Activated T-cell treated with anti-CD3 and anti-CD28 coated beads, Interleukin-2, amount 50 U/mL, for 72 hours (primary cell): ENCODE measurements at places on chromosomes 5 and 9. TPM values are rescaled to one million over a fixed set of nuclear protein-coding genes. Genes with fewer than 3 reads are reported as not detected.
A peak's percentile ranks its signal among the peaks of the same experiment; 100 is the strongest.

The LCP2 gene
- 162 TPM for total RNA-seq

The ANKRD55 gene
- total RNA-seq, result 0.74 TPM

The PRUNE2 gene
- total RNA-seq, result 0.69 TPM

The SHROOM1 gene
- total RNA-seq, result 1.1 TPM

The HAVCR2 gene
- 30.2 TPM for total RNA-seq

The FOXD4L4 gene
- 0.14 TPM for total RNA-seq

The STKLD1 gene
- total RNA-seq, result 0.88 TPM

The PTGDS gene
- total RNA-seq, result not detected

The NUTM2F gene
- total RNA-seq, result not detected

The MPDZ gene
- total RNA-seq, result not detected

The SLC6A7 gene
- not detected for total RNA-seq

The CSF2 gene
- total RNA-seq, result 31.1 TPM

The FBXO38 gene
- total RNA-seq, result 68.5 TPM

The NIPAL4 gene
- total RNA-seq, result 3.1 TPM

The BNC2 gene
- not detected for total RNA-seq

GRCh38 chr9:98056269-98057137, at the start of gene NANS:
Gene NANS (plus strand): TSS chr9:98056732. CDS start chr9:98056809, 77 bp downstream.
- DNase-seq, result peak; percentile 97

DNA sequence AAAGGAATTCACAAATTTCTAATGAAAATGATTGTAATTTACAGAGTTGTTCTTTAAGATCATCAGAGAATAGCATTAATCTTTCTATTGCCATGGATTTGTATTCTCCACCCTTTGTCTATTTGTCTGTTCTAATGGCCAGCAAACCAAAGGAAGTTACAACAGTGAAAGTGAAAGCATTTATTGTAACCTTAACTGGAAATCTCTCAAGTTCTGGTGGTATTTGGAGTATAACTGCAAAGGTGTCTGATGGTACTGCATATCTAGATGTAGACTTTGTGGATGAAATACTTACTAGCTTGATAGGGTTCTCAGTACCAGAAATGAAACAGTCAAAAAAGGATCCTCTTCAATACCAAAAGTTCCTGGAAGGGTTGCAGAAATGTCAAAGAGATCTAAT, 21.7 kb downstream of the RMI1 start:
- no peak for DNase-seq

DNA sequence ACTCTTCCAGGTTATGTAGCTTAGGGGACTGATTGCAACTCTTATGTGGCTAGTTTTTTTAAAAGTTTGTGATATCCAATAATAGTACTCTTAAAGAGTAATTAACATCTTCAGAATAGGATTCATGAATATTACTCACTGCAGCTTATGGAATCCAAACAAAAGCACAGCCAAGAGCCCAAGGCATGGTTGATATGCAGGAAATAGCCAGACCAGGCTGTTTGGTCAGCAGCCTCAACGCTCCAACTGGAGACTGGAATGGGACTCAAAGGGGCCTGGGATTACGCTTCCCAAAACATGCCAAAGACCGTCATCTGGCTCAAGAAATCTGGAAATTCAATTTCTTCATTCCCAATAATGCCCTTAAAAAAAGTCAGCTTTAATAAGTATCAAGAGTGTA, 268.6 kb downstream of the SEC61B start:
- no peak for DNase-seq

- no peak for DNase-seq
Measured at GRCh38 chr5:83731638-83732037, 11.0 kb upstream of the HAPLN1 start.

DNA sequence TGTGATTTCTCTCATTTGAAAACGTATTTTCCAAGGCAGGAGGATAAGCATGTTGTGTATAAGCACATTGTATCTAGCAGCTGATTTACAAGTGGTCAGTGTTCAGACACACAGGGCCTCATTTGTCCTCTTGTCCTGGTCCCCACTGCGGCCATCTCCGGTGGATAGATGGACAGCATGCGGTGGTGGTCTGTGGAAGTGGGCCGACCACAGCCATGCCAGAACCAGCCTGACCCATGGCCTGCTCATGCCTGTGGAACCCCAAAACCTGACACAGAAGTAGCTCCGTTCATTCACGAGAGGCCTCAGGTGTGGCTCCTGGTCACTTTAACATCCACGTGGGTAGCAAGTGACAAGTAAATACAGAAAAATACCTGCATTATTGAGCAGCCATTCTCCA, 14.6 kb downstream of the IRX2 start:
- DNase-seq, result no peak

DNA sequence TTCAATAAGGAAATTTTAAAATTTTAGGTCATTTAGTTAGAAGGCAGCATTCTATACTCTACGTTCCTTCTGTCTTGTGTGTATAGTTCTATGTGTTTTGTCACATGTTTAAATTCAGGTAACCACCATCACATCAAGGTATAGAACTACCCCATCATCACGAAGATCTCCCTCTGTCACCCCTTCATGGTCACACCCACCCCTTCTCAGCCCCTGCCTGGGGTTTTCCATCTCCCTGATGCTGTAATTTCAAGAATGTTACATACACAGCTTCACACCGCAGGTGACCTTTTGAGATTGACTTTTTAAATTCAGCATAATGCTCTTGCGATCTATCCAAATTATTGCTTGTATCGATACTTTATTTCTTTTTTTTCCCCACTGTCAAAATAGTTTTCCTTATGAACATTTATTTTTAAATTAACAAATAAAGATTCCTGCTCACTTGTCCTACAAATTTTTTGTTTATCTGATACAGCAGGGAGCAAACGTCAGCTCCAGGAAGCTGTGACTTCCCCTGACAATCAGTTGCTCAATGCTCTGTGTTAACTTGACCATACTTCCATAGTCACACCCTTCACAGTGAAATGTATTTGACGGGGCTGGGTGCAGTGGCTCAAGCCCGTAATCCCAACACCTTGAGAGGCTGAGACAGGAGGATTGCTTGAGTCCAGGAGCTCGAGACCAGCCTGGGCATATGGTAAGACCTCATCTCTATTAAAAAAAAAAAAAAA, 10.2 kb downstream of the BTNL8 start:
- DNase-seq, result peak; percentile 34

DNA sequence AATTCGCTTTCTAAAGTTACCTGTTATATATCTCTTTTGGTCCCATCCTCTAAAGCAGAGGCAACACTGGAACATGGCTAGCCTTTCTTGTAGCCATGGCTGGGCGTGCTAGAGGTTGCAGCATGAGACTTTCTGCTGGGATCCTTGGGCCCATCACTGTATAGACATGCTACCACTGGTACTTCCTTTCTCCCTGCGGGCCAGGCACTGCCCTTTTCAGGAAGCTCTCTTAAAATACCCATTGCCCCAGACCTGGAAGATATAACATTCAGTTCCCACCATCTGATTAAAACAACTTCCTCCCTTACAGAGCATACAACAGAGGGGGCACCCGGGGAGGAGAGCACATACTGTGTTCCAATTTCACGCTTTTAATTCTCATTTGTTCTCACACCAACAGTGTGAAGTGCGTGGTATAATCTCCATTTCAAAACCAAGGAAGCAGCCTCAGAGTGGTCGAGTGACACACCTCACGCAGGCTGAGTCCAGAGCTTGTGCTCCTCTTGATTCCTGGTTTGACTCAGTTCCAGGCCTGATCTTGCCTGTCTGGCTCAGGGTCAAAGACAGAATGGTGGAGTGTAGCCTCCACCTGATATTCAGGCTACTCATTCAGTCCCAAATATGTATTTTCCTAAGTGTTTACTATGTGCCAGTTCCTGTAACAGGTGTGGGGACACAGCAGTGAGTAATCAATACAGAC, 22.6 kb downstream of the PTGS1 start:
- no peak for DNase-seq

DNA sequence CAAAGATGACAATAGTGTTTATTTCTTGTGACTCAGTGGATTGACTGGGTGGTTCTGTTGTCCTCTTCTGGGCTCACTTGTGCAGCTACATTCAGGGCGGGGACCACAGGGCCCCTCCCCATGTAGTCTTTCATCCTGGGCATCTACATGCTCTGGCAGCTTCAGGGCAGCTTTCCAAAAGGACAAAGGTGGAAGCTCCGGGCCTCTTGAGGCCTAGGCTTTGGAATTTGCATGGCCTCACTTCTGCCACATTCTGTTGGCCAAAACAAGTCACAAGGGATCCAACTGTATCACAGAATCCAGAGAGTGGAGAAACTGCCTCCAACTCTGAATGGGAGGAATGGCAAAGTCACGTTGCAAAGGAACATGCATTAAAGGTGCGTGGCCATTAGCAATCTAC, 64.3 kb downstream of the ARHGAP26 start:
- DNase-seq, result no peak

DNA sequence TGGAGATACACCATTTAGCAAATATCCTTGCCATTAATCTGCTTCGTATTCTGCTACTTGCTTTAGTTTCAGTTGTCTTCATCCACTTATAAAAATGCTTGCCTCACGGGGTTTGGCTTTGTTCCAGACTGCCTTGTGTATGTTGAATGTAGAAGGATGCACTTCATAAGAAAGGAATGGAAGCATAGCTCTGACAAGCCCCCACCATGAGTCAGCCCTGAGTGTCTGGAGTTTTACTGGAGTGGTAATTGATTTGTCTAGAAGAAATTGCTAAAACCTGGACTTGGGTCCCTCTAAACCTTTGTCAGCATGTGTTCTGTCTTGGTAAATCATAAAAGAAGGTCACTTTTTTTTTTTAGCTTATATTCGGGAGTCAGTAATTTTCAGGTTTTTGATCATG, 4.6 kb downstream of the TEX48 start:
- DNase-seq, result peak; percentile 24

GRCh38 chr9:130689572-130689936, 4.0 kb upstream of the EXOSC2 start:
- no peak for DNase-seq

GRCh38 chr5:7754997-7755596, 95.8 kb downstream of the CFAP90 start:
- DNase-seq, result peak; percentile 65

DNA sequence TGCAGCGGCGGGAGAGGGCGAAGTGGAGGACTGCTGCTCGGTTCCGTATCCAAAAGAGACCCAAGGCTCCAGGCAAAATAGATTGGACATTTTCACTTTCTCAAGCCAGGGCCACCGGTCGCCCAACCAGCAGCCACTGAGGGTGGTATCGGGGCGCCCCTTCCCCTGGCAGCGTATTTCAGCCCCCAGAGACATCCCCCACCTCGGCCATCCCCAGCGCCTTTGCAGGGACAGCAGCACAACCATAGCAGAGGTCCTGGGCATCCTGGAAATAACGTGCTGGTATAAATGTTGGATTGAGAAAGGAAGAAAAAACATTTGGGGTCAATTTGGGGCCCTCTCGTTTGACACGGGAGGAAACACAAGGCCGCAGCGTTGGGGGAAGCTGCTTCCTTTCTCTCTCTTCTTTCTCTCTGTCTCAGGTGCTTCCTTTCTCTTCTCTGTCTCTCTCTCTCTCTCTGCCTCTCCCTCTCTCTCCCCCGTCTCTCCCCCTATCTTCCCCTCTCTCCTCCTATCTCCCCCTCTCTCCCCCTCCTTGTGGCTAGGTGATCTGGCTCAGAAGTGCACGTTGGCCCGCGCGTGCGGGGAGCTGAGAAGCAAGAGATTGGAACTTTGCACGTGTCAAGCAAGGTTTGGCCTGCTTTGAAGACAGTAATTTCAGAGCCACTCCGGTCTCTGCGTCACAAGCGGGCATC, 624 bp upstream of the RETREG1 start:
- DNase-seq, result peak; percentile 42

GRCh38 chr9:20291201-20291600, 331.1 kb downstream of the MLLT3 start:
- no peak for DNase-seq

- no peak for DNase-seq
Measured at GRCh38 chr9:88370346-88370745, 17.9 kb upstream of the SPIN1 start.

- peak; percentile 63 for DNase-seq
Measured at GRCh38 chr5:137743031-137743640, 7.2 kb upstream of the KLHL3 start.

GRCh38 chr5:151097820-151098767, 17.3 kb upstream of the TNIP1 start:
- DNase-seq, result peak; percentile 52

- DNase-seq, result no peak
Measured at GRCh38 chr5:33679791-33680190, 212.0 kb downstream of the ADAMTS12 start.

- DNase-seq, result no peak
Measured at GRCh38 chr9:110919609-110920008, 118.7 kb downstream of the LPAR1 start.

GRCh38 chr9:92325991-92326500, 293 bp downstream of the CENPP start:
- DNase-seq, result no peak

DNA sequence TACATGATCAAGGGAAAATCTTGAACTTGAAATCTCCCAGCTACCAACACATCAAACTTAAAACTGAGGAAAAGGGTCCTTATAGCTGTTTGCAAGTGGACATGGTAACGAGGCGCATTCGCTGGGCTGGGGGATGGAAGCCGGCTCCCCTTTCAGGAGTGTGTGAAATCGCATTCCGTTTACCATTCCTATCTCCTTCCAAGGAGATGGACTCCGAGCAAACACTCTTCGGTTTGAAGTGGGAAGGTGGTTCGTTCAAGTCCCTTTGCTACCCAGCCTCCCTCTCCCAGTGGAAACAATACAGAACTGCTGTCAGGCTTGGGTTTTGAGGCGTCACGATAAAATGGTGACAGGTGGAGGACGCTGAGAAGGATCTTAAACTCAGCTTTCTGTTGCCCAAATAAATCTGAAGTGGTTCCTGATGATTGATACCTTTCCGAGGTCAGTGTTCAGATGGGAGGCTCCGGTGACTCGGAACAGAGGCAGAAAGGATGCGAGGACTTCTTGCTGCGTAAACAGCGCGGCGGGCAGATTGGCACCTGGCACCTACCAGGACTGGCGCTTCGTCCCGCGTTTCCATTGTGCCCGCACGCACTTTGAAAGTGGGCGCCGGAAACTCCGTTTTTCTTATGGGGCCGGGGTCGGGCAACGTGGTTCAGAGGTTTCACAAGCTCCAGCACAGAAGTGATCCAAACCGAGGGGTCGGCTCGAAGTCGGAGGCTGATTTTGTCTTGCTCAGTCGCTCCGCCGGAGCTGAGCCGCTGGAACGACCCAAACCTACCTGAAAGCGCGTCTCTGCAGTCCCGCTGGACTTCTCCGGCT, 7.0 kb downstream of the MSX2 start:
- no peak for DNase-seq

GRCh38 chr5:111197523-111197922, 26.7 kb upstream of the CAMK4 start:
- DNase-seq, result no peak
